ENCODE measurements at places on chromosomes 5 and 9.
A peak's percentile ranks its signal among the peaks of the same experiment; 100 is the strongest.

GRCh38 chr5:39717176-39717897 is 292.6 kb upstream of the DAB2 start:
- no peak for DNase-seq

- DNase-seq = no peak
Observed at GRCh38 chr5:88109818-88110217, 158.8 kb downstream of the TMEM161B start.

DNA sequence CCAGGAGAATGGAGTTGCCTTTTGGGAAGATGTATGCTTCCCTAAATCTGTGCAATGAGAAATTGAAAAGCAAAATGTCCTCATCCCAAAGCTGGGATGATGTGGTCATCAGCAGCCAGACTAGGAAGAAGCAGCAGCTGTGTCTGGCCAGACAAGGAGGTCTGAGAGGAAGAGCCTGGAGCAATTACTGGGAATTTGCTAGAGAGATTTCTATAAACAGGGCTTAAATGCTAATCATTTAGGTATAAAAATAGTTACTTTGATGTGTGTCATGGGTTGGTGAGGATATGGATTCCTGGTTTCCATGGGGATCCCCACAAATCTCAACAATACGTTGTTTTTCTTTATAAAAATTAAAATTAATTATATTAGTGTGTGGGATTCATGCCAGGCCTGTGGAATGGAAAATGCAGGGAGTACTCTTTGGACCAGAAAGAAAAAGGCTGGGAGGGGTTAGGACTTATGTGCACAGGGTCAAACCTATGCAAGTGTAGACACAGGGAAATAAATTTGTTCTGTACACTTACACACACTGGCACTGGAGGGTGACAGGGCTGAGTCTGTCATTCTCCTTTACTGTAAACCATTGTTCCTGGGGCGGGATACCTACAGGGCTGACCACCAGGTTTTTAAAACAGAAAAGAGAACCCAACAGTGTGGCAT is 58.7 kb upstream of the TRPC7 start:
- no peak for DNase-seq

DNA sequence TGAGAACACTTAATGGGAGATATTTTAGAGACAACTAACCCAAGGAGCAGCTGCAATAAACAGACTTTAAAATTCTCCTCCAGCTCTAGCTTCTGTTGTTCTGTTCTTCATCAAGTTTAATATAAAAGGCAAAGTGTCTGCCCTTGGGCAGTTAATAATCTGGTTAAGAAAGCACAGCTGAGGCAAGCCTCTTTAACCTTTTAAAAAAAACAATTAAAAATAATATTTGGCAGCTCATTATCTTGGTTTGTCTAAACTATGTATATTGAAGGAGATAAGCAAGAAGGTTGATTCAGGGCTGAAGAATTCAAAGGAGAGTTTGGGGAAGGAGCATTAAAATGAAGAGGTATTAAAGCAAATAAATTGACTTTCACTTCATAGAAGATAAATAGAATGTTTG is 75.4 kb downstream of the TSSK1B start:
- peak; percentile 70 for DNase-seq

GRCh38 chr9:124044448-124044847 is 32.9 kb downstream of the LHX2 start:
- DNase-seq = no peak

DNA sequence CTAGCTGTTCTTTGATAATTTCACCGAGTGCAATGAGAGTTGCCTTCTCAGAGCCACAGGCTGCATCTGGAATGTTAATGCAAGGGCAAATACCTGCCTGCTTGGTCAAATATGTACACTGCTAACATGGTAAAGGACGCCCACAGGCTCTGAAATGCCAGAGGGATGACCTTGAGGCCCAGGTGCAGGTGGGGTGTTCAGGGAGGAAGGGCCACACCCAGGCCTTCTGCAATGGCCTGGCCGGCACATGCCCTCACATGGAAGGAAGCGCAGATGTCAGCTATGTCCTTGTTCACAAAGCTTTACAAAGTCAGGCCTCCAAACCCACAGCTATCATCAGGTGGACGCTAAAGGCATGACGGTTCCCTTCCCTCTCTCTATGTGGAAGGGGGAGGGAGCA is 48.6 kb downstream of the HRH2 start:
- DNase-seq = no peak

- no peak for DNase-seq
Observed at GRCh38 chr5:90546216-90546837, 12.3 kb upstream of the ADGRV1 start.

Measured in amniotic epithelial cell (primary cell).